ENCODE measurements at places on chromosomes 5 and 9.

- no peak for DNase-seq
These were observed 1.2 kb downstream of the PRRT1B start for GRCh38 chr9:131546336-131547084.

DNA sequence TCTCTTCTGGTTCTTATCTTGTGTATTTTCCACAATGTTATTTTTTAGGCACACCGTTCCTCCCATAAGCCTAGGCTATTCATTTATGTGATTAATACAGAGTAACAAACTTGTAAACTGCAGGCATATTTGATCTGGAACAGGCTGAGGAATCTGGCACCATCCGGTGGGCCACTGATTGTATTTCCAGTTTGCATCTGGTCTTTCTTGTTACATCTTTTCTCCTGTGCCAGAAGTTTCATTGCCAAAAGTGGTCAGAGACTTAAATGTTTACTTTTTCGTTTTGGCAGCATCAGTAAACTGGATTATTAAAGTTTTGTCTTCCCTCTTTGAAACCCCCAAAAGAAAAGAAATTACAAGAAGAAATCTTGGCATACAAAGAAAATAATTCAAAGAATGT lies 17.9 kb upstream of the ZCCHC7 start:
- DNase-seq, result no peak

DNA sequence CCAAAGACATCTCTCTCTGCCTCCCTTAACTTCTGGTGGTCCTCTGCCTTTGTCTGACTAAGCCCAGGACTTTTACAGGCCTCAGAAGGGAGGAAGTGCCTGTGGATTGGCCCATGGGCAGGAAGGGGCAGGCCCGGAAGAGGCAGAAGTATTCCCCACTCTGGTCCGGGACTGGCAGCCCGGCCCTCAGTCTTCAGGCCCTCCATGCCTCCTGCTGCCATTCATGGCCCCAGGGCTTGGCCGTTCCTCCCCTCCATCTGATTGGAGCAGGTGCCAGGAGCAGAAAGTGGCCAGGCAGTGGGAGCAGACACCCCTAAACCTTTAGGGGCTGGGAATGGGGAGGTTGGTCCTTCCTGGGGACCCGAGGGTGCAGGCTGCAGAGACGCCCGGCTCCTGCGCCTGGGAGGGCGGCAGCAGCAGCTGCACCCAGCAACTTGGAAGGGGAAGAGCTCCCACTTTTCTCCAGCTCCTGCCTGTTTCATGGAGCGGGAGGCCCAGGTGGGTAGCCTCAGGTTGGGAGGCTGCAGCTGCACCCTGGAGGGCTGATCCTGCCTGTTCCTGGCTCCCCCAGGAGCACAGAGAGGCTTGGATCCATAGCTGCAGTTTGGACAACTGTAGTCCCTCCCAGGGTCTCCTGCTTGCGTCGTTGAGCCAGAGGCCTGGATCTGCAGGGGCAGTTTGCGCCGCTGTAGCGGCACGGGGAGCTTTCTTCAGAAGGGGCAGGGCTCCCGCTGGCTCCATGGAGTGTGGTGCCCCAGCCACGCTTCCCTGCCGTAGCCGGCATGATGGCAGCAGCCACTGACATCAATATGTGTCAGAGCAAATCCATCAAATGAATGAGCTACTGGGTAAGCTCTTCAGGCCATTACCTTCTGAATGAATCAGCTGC lies 661.5 kb upstream of the NUDT12 start:
- DNase-seq, result no peak

GRCh38 chr9:134435550-134436378 lies 109.5 kb downstream of the RXRA start:
- DNase-seq, result no peak

GRCh38 chr9:36401164-36401740 lies 1.2 kb upstream of the RNF38 start:
- no peak for DNase-seq

Measured in KBM-7 (cell line).